ENCODE measurements at places on chromosomes 4 and X.

- DNase-seq = no peak
Measured at GRCh38 chr4:42148425-42148824, 4.0 kb downstream of the BEND4 start.

DNA sequence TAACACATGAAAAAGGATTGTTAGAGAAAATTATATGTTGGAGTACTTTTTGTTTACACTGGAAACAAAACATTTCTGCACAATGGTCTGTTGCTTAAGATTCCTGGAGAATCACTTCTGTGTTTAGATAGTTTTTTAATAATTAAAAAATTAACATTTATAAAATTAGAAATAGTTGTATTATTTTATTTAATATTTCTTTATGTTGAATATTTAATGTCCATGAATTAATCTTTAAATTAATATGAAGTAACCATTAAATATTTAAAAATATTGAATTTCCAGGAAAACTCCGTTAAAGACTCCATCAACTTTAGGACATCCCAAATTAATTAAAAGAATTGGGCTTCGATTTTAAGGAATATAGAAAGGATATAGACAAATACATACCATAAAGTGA lies 797.1 kb upstream of the GALNTL6 start:
- DNase-seq = no peak

DNA sequence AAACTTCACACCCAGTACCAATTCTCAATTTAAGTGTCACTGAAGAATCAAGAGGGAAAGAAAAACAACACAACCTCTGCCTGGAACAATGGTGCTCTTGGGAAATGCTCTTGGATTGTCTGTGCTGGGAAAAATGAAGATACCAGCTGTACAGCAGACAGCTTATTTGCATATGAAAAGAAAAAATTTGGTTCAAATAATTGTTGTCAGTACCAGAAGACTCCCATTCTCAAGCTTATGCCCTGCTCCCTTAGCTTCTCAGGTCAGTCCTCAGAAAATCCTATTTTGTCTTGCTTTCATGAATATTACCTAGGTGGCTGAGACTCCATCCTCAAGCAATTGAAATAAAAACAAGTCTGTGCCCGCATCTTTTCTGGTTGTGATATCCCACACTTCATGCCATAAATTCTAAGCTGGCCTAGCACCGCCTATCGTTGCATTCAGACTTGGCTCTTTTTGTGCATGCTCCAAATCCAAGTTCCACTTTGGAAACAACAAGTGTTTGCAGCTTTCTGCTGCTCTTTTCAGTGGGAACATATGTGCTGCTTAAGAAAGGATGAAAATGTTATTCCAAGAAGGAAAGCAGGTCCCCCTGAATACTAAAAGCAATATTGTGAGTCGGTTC lies 431.6 kb downstream of the INPP4B start:
- DNase-seq = no peak

DNA sequence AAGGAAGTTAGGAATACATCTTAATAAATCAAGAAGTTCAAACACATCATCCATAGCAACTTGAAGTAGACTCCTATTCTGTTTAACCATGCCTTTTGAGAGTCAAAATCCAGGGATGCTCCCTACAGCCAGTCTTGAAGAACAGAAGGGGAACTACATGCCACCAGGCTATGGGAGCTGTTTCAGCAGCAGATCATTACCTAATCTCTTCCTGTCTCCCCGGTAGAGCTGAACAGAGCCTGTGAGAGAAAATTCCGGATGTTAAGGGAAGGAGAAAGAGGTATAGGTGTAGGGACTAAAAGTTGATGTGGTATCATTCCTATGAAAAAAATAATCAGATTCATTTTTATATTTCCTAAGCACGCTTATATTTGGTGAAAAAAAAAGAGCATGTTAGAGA lies 352.2 kb downstream of the SPRY1 start:
- no peak for DNase-seq

- no peak for DNase-seq
Measured at GRCh38 chr4:158906073-158906472, 137.2 kb downstream of the FNIP2 start.

- DNase-seq = no peak
Measured at GRCh38 chr4:148215202-148215601, 227.0 kb downstream of the NR3C2 start.

DNA sequence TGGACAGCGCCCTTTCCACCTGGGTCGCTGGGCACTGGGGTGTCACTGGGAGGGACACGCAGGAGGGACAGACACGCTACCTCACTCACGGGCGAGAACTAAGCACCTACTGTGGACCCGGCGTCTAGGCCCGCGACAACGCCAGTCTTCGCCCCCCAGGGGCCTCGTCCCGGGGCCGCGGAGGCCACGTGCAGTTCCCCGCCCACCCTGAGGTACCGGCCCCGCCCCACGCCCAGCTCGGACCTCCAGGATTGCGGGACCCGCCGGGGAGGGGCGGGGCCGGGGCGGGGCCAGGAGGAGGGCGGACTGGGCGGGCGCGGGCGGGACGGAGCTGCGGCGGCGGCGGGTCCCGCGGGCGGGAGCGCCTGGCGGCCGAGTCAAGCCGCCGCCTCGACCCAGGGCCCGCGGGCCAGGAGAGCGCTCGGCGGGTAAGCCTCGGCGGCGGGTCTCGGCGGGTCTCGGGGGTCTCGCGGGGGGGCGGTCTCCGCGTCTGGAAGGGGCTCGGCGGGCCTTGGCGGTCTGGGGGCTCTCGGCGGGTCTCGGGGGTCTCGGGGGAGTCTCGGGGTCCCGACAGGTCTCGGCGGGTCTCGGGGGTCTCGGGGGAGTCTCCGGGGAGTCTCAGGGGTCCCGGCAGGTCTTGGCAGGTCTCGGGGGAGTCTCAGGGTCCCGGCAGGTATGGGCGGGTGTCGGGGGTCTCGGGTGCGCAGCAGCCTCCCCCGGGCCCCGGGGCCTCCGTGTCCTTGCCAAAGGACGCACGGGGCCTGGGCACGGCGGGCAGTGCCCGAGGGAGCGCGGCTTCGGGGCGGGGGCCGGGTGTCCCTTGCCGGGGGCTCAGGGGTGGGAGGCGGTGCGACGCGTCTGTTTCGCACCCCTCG lies at the start of gene SH3BP2:
SH3BP2 (plus strand) TSS at position 375 of the 875 bp plus-strand sequence. CDS start 27,533 bp downstream, outside the sequence.
- peak; percentile 77 for DNase-seq

- DNase-seq = no peak
Measured at GRCh38 chr4:145183023-145183422, 2.6 kb upstream of the OTUD4 start.

DNA sequence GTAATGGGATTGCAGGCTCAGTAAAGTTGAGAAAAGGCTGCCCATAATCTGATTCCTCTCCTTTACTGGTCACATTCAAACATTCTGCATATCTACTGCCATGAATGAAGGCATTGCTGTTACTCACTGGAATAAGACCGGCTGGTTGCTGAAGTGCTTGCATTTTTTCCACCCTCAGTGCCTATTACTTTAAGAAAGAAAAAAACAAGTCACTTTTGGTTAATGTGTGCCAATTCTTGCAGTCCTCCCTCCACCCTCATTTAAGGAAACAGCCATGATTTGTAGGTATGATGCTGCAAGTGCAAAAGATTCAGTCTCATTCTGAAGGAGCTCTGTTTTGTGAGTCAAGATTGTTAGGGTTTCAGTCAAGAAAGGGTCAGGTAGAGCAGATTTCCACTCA lies 94.9 kb downstream of the EMCN start:
- DNase-seq = no peak

GRCh38 chr4:168978001-168978700 lies 31.9 kb downstream of the CBR4 start:
- DNase-seq = no peak

DNA sequence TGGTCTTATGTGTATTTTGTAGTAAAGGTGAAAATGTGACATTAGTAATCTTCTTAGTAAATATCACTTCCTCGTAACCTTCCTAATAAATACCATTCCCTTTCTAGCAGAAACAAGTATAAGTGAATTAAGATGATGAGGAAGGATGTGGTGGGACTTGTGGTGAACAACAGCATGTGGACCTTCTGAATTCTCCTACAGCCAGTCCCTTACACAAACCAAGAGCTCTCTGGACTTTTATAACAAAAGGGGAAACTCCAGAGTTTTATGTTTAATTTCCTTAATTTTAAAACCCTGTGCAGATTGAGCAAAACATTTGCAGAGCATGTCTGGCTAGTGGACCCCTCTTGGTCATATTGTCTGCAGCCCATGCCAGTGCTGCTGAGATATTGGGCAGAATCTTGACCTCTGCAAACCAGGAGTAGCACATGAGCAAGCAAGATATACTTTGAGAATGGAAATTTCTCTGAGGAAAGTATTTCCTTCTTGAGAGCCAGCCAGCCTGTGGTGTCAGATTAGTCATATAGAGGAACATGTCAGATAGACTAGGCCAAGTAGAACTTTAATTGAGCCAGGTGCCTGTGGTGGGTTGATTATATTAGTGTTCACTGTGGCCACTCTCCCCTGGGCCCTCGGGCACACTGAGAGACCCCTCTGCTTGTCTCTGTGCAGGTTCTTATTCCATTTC lies 328.2 kb downstream of the DKK2 start:
- no peak for DNase-seq

- DNase-seq = no peak
Measured at GRCh38 chr4:24598025-24598424, 13.7 kb upstream of the DHX15 start.

DNA sequence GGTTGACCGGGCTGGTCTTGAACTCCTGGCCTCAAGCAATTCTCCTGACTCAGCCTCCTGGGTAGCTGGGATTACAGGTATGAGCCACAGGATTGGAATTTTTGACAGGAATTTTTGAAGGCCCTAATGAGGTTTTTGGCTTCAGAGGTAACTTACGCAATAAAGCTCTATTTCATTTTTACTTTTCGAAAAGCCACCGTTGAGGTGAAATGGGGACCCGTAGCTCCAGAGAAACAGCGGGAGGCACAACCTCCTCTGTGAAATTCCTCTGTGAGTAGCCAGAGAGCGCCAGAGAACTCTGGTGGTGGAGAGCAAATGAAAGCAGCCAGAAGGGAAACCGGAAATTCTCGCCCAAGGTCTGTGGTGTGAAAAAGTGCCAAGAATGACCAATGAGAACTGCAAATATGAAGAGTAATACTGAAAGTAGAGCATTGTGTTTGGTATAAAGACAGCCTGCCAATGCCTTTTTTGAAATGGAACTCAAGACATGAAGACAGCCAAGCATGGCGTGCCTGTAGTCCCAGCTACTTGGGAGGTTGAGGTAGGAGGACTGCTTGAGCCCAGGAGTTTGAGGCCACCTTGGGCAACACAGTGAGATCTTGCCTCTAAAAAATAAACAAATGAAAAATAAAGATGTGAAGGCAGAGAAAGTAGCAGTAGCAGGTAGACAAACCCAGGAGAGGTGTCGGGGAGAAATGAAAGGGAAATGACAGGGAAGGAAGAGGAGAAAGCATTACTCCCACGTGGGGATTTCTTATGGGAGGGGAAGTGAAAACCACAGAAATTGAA lies 33.0 kb upstream of the TMEM131L start:
- DNase-seq = peak; percentile 63

DNA sequence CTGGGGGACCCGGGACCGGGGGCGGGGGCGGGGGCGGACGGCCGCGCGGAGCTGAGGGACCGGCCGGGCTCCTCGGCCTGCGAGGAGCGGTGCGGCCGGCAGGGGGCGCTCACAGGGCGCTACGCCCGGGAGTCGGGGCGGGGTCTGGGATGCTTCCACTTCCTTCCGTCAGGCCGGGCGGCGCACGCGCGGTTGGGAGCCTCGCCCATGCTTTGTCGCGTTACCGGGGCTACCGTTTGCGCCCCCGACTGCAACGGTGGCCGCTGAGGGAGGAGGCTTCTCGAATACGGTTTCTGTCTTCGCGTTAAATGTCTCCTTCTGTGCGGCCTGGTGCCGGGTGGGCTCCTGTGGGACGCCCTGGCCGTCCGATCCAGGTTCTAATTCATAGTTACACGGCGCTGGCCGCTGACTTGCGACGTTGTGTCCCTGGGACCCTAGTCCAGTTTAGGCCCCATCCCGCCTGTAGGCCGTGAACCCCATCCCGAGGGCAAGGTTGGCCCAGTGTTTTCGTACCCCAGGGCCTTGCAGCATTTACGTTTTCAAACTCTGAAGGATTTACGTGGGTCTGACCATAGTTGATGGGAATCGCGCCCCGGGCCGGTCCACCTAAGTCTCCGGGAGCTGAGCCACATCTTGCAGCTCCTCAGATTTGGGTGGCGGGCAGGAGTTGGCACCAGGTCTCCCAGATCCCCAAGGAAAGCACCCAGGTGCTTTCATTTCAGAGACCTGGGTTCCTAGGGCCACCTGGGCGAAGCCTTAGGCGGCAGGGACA lies 549 bp downstream of the MSL3 start:
- DNase-seq = peak; percentile 90

DNA sequence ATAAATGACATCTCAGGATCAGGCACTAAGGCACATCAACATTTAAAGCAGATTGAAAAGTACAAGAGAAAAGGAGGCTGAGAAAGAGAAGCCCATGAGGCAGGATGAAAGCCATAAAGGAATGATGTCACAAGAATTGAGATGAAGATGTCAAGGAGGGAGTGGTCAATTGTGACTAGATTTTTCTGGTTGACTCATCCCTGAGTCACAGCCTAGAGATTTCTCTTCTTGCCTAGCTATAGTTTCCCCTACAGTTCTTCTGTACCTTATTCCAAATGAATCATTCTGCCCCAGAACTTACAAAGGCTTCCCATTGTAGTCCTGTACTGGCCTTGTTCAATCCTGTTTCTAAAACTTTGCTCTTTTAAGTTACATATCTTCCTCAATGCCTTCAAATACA lies 3.4 kb upstream of the USP53 start:
- DNase-seq = no peak

GRCh38 chr4:94759767-94760211 lies 2.0 kb downstream of the BMPR1B start:
- DNase-seq = no peak

GRCh38 chr4:147860960-147861359 lies 129.1 kb downstream of the ARHGAP10 start:
- no peak for DNase-seq

- DNase-seq = no peak
Measured at GRCh38 chr4:72701987-72702819, 133.2 kb upstream of the ADAMTS3 start.

GRCh38 chr4:42150653-42151567 lies 1.5 kb downstream of the BEND4 start:
- peak; percentile 34 for DNase-seq

- no peak for DNase-seq
Measured at GRCh38 chr4:169407217-169407845, 136.6 kb upstream of the SH3RF1 start.

DNA sequence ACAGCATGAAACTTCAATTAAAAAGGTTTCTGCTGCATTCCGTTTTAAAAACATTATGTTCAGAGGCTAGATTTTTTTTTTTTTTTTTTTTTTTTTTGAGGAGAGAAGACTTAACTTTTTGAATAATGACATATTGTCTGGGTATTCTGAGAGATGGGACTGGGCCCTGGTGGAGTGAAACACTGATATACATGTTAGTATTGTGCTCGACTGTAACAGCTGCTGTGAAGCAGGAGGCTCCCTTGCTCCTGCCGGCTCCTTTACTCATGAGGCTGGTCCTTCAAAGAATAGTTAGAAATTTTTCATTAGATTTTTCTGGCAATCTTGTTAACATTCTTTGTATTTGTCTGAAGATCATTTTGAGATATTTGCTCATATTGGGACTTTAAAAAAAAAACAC lies 73.3 kb downstream of the TMEM131L start:
- DNase-seq = no peak

- no peak for DNase-seq
Measured at GRCh38 chr4:40502934-40503333, 126.7 kb downstream of the RBM47 start.

GRCh38 chr4:170413951-170414350 lies 324.2 kb upstream of the AADAT start:
- no peak for DNase-seq

All from activated T-cell treated with anti-CD3 and anti-CD28 coated beads, Interleukin-2, amount 50 U/mL, for 24 hours (primary cell).